ENCODE measurements at places on chromosomes 1 and 21.

GRCh38 chr1:208149776-208150514 lies 94.2 kb downstream of the PLXNA2 start:
- no peak for DNase-seq

GRCh38 chr1:184291701-184292100 lies 95.1 kb upstream of the C1orf21 start:
- no peak for DNase-seq

DNA sequence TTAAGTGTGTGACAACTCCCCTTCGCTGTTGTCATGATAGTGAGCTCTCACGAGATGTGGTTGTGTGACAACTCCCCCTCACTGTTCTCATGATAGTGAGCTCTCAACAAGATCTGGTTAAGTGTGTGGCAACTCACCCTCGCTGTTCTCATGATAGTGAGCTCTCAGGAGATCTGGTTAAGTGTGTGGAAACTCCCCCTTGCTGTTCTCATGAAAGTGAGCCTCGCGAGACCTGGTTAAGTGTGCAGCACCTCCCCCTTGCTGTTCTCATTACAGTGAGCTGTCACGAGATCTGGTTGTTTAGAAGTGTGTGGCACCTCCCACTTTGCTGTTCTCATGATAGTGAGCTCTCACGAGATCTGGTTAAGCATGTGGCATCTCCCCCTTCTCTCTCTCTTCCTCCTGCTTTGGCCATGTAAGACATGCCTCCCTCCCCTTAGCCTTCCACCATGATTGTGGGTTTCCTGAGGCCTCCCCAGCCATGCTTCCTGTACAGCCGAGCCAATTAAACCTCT lies 25.1 kb upstream of the LSS start:
- DNase-seq = peak; percentile 53

DNA sequence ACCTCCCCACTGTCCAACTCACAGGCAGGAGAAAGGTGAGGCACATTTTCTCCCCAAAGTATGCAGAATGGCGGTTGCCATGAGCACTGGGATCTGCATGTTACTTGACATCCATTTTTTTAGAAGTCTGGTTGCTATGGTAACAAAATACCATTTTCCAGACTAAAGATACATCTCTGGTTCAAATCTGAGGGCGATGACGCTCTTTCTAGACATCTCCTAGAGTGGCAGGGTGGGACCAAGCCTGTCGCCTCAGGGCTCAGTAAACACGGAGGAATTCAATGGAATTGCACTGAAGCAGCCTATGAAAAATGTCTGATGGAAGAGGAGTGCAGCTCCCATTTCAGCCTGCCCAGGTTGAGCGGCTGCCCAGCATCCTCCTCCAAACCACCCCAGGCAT lies 21.5 kb upstream of the FAM43B start:
- no peak for DNase-seq

- DNase-seq = no peak
Observed at GRCh38 chr1:194084755-194085154, 898.3 kb upstream of the B3GALT2 start.

DNA sequence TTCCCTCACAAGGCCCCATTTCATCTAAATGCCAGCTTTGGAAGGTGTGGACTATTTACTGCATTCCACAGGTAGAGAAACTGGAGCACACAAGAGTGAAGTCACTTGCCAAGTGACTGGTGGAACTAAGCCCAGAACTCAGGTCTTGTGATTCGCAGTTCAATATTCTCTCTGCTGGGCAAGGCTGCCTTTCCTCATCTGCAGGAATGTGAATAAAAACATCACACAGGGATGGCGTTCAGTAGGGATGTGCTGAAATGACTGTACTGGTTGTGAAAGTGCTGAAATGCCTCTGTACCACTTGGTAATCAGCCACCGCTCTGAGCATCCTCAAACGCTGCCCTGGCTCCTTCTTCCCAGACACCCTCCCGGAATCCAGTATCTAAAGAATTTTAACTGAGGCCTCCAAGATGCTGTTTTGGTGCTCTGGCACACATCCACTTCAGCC lies 145.6 kb downstream of the HIVEP3 start:
- DNase-seq = no peak

GRCh38 chr1:44411861-44412260 lies 6.8 kb downstream of the RNF220 start:
- no peak for DNase-seq

GRCh38 chr1:188689542-188689941 lies 1788.1 kb downstream of the BRINP3 start:
- DNase-seq = no peak

DNA sequence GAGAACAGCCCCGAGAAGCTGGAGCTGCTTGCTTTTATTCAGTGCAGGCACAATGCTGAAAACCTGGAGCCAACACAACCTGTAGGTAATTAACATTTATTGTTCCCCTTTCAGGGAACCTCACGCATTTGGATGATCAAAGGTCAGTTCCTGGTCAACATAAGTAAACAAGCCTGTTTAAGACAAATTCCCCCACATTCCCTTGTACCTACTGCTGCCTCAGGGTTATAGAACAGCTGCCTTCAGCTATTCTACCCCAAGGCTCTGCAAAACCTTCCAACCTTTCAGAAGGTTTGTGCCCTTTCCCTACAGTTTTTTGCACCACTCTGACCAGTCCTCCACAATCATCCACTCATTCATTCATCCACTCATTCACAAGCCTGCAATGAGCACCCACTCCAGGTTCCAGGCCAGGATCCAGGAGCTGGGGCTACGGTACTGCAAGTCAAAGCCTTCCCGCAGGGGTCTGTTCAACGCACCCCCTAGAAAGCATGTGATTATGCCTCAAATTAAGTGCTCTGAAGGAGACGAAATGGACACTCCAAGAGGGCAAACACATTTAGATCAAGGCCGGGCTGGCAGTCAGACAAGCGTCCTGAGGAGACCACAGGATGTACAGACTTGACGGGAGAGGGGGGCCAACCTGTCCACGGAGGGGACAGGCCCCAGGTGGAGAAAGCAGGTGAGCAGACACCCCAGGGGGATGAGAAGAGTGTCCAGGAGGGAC lies 683.9 kb downstream of the MATN1 start:
- DNase-seq = no peak

DNA sequence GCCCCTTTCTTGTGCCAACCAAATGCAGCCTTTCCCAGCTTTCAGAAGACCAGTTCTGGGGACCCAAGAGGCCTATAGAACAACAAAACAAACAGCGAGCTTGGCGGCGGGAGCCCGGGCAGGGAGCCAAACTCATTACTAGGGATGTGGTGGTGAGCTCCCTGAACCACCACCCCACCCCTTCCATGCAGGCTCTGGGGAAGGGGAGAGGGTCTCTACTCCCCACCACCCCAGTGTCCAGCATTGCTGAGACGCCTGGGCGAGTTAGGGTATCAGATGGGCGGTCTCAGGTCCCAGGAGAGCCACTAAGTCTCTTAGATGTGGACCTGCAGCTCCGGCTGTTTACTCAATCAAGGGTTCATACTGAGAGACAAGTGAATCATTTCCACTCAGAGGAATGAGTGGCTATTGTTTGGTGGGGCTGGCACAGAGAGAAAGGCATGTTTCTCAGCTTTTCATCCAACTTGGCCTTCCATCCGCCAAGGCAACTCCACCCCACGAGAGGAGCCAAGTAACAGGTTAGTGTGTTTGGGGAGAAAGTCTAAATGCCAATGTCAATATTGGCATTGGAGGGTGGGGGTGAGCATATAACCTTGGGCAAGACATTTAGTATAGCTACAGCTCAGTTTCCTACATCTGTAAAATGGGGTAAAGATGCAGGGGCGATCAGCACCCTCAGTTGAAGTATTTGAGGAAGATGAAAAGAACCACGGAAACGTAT lies 40.9 kb downstream of the PLXNA2 start:
- no peak for DNase-seq

DNA sequence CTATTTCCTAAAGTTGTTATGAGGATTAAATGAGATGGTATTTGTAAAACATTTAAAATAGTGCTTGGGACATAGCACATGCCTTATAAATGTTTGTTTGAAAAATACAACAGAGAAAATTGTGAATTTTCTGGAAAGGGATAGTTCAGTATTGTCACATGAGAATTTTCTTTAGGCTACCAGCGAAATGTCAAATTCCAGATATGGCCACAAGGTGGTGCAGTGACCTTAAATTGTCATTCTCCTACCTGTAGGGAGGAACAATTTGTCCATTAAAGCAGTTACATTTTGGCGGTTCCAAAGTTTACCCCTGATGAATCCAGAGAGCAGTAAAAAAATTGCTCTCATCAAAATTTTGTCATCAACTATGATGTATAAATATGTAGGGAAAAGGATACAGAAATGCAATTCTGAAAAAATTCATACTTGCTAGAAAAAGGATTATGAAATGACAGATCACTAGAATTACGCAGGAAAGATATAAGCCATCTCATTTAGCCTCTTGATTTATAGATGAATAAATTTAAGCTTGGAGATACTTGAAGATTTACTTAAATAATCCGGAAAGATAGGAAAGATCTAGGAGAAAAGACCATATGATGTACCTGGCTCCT lies 50.2 kb upstream of the TSHB start:
- DNase-seq = peak; percentile 64

DNA sequence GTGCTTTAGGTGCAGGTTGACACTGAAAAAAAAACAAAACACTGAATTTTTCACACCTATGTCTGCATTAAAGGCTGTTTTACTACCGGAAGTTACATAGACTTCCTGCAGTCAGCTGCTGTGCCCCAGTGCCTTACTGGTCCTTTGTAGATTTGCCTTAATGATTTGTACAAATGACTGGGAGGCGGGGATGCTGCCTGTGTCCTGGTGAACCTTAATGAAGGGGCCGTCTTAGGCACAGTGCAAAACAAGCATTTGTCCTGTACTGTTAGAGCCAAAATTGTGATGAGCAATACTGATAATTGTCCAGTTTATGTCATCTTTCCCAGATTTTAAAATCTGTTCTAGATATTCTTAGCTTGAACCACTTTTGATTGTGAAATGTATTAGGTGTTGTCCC lies 90.9 kb upstream of the PGD start:
- peak; percentile 45 for DNase-seq

DNA sequence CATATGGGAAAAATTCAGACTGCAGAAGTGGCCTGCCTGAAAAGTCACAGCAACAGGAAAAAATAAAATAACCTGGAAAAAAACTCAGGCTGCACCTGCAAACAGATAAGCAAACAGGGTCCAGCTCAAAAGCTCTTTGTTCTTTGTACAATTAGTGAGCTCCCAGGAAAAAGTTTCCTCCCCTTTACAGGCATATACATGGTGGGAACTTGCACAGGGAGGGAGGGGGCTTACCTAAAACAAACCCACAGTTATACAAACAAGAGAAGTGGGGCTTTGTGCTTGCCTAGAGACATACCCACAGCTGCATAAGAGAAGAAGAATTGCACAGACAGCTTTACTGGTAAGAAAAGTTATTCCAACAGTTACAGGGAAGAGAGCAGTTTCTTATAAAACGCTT lies 31.7 kb upstream of the COG2 start:
- no peak for DNase-seq

GRCh38 chr1:34163792-34164731 lies 968 bp downstream of the CSMD2 start:
- DNase-seq = no peak

DNA sequence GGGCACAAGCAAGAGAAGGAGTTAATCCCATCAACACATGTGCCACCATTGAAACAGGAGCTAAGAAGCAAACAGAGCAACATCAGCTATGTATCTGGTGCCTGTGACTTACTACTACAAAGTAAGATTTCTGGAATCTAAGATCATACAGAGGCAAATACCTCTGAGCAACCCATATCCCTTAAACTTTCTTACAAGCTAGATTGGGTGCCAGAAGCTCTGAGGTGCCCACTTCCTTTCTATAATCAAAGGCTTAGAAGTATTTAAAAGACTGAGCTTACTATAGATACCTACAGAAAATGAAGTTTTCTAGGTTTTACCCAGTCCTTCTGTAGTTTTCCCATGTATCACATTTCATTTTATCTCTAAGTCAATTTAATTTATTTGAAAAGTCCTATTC lies 44.4 kb upstream of the ADAM30 start:
- DNase-seq = no peak

DNA sequence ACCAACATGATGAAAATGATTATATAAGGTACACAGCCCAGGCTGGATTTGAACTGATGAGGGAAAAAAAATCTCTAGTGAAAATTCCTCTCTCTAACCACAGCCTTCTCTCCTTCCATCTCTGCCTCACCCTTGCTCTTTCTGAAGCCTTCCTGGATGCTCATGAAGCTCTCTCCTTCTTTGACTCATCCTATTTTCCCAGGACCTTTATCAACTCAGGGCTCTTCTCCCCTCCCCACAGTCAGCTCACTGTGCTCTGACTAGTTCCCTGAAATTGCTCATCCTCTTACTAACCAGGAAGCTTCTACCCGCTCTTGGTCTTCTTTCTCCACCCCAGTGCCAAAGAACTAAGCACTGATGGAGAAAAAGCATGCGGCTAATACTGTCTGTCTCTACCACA lies 46.4 kb upstream of the ERG start:
- DNase-seq = no peak

GRCh38 chr1:206496131-206496793 lies 11.1 kb upstream of the RASSF5 start:
- peak; percentile 20 for DNase-seq

DNA sequence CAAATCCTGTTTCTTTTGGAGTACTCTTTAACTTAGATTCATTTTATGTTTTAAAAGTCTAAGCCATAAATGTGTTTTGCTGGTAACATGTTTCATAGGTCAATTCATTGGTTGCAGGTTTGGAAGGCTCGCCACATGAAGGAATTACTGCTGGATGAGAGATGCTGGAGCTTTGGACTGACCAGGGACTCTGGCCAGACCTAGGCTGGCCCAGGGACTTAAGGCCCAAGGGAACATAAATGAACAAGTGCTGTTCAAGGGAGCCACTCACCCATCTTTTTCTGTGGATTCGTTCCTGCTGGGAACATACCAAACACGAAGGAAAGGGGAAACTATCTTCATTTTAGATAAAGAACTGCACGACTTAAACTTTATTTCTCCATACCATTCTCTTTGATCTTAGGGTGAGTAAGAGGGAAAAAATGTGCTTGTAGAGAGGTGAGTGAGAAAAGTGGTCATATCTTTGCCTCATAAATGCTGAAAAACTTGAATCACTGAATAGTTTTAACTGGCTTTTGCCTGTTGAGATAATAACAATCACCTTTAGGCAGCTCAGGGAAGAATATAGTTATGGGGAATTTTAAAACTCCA lies 15.3 kb upstream of the SHCBP1L start:
- DNase-seq = no peak

DNA sequence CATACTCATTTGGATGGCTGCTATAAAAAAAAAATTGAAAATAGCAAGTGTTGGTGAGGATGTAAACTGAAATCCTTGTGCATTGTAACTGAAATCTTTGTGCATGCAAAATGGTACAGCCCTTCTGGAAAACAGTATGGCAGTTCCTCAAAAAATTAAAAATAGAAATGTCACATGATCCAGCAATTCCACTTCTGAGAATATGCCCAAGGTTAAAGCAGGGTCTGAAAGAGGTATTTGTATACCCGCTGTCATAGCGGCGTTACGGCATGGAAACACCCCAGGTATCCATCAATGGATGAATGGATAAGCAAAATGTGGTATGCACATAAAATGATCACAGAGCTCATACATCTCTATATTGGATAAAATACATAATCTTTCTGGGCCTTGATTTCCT lies 116.7 kb downstream of the RUSC1 start:
- DNase-seq = no peak
